CD8-positive, alpha-beta T cell (primary cell): ENCODE measurements at places on chromosomes 1 and 21.

DNA sequence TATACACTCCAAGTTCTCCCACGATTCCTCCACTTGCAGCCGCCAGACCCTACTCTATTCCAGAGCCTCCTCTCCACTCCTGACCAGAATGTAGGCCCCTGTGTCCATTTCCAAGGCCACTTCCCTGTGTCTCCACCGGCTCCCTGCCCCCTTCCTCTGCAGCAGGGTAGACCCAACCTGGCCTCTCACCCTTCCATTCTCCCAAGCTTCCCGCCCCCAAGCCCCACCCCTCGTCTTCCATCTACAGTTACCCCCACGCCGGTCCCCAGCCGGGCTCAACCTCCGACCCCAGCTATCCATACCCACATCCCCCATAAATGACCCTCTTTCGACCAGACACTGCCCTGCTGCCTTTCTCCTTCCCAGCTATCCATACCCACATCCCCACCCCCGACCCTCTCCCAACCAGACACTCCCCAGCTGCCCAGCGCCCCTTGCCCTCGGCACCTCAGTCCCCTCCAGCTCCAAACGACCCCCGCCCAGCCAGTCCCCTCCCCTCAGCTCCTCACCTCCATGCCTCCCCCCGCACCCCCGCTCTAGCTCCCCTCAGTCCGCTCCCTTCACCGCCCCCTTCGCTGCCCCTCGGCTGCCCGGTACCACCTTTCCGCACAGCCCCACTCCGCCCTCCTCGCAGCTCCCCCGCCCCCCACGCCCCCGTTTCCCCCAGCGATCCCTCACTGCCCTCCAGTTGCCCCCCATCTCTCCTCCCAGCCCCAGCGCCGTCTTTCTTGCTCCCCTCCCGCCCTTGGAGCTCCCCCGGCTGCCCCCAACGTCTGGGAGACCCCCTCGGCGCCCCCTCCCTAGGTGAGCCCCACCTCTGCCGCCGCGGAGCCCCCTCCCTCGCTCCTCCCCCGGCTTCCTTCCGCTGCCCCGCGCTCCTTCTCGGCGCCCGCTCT is 670 bp downstream of the RAB3B start:
- no peak for DNase-seq

DNA sequence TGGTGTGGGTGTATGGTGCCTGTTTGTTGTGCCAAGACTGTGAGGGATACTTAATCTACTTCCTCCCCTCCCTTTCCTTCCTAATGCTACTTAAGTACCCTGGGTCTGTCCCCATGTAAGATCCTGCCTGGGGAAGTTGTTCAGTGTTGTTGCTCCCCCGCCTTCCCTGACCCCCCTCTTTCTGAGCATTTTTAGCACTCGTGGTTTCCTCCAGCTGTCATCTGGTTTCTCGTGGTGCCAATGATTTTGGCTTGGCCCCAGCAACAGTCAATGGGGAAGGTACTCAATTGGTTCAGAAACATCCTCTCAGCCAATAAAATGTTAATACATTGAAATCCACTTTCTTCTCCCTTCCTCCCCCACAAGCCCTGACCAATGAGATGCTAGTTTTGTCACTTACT is 8.0 kb upstream of the B4GALT3 start:
- peak; percentile 95 for DNase-seq

- DNase-seq: no peak
Measured at GRCh38 chr1:59967141-59967697, 40.6 kb upstream of the CYP2J2 start.

- DNase-seq: no peak
Measured at GRCh38 chr1:220219865-220220698, 52.2 kb downstream of the RAB3GAP2 start.

GRCh38 chr1:115074839-115075534 is 14.3 kb downstream of the TSPAN2 start:
- DNase-seq: no peak

- no peak for DNase-seq
Measured at GRCh38 chr1:67846538-67846937, 13.3 kb upstream of the GNG12 start.

DNA sequence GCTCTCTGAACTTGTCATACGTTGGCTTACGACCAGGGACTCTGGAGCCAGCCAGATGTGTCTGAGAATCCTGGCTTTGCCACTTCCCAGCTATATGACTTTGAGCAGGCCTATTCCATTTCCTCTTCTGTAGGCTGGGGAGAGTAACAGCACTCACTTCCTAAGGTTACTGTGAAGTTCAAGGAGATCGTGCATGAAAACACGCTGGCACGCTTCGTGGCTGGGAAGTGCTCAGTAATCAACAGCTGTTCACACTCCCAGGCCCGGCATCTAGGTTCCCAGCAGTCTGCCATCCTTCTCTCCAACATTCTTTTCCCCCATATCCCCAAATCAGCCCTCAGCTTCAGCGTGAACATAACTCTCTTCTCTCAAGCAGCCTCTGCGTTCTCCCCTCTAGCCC is 2.0 kb downstream of the ASCL5 start:
- DNase-seq: no peak

DNA sequence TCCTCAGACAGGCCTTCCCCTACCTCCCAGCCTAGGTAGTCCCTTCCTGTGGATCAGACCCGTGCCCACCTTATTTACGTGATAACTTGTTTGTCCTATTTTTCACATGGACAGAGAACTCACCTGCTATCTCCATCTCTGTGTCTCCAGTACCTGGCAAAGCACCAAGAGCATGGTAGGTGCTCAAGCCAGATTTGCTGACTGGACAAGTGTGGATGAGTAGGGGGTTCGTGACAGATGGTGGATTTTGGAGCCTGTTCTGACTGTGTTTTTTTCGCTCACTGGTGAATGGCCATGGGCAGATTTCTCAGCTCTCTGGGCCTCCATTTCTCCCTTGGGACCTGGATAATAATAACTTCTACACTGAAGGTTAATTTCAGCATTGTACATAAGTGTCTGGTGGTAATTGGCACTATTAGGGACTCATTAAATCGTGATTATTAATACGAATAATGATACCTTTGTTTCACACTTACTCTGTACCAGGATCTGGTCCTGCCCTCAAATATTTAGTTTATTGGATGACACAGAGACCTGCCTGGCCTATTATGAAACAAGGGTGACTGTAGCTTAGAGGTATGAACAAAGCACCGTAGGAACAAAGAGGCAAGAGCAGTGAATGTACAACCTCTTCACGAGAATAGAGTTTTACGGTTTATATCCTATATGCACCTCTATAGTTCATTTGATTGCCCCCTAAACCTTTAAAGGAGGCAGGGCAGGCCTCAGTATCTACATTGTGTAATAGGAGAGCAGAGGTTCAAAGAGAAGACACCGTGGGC is 24.5 kb upstream of the SLC26A9 start:
- no peak for DNase-seq

DNA sequence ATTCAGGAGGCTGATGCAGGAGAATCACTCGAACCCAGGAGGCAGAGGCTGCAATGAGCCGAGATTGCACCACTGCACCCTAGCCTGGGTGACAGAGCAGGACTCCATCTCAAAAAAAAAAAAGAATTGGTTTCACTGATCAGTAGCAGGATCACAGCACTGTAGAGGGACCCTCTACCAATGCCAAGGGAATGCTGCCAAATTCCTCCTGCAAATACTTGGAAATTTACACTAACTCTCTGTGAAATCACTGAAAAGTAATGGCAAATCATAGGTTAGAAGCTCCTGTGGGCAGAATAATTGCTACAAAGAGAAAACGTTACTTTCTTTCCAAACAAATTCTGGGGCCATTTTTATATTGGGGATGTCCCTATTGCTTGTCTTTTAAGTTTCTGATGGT is 6.7 kb upstream of the GPR25 start:
- DNase-seq: no peak

- DNase-seq: no peak
Measured at GRCh38 chr1:93960641-93961147, 51.5 kb upstream of the GCLM start.

- DNase-seq: no peak
Measured at GRCh38 chr1:3515774-3516480, 61.5 kb downstream of the ARHGEF16 start.

DNA sequence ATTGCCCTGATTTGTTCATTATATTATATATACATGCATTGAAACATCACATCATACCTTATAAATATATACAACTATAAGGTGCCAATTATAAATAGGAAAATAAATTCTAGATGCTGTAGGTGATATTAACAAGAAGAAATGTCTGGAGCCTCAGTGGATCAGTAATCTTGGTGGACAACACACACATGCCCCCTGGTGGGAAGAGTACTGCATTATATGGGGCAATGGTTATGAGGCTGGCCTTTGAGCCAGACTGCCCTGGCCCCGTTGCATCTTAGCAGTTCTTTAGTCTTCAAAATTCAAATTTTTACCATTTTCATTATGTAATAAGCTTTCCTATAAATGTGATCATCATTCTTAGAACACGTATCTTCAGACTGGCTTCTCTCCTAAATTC is 335.0 kb upstream of the GREM2 start:
- no peak for DNase-seq

GRCh38 chr1:94539496-94539895 is 2.1 kb downstream of the F3 start:
- no peak for DNase-seq

- no peak for DNase-seq
Measured at GRCh38 chr1:177227978-177228692, 57.4 kb downstream of the BRINP2 start.

- no peak for DNase-seq
Measured at GRCh38 chr1:67166196-67166595, at the start of gene IL23R. TSS of gene IL23R (plus strand) at chr1:67166454. CDS start at chr1:67168121, 1,667 bp downstream.

GRCh38 chr1:78070758-78071157 is 25.0 kb downstream of the GIPC2 start:
- DNase-seq: no peak

DNA sequence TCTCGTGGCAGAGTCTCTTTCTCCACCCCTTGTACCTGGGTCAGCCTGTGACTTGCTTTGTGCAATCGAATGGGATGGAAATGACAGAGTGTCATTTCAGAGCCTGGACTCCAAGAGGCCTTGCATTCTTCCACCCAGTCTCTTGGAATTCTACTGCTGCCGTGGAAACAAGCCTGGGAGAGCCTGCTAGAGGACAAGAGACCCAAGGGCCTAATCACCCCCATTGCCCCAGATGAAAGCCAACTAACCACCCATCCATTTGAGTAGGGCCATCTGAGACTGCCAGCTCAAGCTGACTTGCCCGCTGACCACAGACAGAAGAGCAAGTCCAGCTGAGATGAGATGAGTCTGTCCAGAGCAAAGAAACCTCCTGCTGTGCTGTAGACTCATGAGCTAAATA is 201.6 kb downstream of the PTPRU start:
- no peak for DNase-seq

GRCh38 chr1:226681652-226682493 is 57.2 kb downstream of the ITPKB start:
- no peak for DNase-seq

GRCh38 chr1:58437623-58438022 is 108.9 kb downstream of the OMA1 start:
- DNase-seq: no peak

GRCh38 chr1:205665201-205666045 is 14.9 kb downstream of the SLC45A3 start:
- no peak for DNase-seq

DNA sequence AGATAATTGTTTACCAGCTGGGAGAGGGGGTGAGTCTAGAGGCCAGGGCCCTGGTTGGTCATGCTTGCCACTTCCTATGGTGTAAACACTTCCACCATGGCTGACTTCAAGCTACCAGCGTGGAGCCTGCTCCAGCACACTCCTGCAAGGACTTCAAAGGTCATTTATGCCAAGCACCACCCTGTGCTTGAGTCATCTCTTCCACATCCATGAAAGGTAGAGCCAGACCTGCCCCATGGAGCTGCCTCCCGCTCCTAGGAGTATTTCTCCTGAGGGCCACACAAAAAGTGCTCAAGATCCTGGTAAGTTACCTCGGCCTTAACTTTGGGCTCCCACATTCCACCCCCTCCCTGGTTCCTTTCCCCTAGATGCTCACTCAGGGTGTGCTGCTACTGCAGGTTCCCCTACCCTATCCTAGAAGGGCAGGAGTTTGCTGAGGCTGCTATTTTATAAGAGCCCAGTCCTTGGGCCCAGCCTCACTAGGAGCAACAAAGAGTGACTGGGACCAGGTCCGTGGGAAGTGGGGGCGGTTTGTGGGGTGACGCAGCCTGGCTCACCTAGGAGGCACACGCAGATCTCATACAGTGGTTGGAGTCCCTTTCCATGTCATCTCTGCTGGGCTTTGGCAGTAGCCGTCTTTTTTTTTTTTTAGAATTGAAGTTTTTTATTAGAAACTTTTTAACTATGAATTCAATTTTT is 2.4 kb downstream of the RAB7B start:
- no peak for DNase-seq

GRCh38 chr1:219277304-219278105 is 103.8 kb downstream of the LYPLAL1 start:
- DNase-seq: no peak

DNA sequence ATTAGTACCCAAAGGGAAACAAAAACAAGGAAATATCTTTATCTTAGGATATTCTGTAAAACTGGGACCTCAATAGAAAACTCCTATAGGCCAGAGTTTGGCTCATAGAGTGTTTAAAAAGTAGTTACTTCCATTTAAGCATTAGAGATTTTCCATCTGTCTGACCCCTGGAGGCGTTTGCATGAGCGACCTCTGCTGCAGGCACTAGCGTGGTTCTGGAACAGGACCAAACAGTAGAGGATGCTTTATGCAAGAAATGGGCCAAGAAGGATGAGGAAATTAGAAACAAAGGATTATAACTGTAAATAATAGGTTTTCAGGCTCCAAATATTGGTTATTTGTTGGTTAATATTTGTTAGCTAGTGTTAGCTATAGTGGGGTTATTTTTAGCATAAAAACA is 5.7 kb downstream of the ZBTB40 start:
- DNase-seq: no peak

GRCh38 chr1:198879711-198880306 is 241.0 kb downstream of the PTPRC start:
- DNase-seq: no peak

DNA sequence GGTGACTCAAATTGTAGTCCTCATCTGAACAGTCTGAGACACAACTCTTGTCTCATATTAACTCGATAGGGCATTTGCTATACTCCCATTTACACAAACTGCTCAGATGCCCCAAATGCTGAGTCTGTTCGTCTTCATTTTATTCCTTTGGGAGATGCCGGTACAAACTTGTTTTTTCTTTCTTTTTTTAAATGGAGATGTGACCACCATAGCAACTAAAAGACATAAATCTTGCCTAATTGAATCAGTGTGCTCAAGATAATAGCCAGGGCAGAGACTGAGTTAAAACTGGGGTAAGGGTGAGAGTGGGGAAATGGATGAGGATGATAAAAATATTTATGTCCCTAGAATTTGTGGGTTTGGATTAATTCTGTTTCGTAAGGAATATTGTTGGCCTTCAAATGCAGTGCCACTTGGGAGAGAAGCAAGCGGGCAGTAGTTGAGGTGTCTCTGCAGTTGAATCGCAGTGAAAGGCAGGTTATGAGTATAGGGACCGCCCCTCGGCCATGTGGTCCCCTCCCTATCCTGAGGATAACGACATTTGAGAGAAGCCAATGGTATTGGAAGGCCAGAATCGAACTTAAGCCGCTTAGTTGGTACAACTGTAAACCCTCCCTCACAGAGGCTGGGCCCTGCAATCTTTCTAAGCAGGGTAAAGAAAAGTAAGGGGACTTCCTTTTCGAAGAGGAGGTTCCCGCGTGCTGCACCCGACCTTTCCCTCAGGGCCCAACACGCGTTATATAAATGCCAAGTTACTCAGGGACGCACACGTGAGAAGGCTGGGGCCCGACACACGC is 859 bp upstream of the LRRC8B start:
- peak; percentile 42 for DNase-seq

GRCh38 chr21:40769231-40769630 is 77.7 kb downstream of the DSCAM start:
- DNase-seq: no peak

- no peak for DNase-seq
Measured at GRCh38 chr1:236381565-236382158, 12.4 kb upstream of the EDARADD start.
